ENCODE measurements at places on chromosomes 5 and 9.

DNA sequence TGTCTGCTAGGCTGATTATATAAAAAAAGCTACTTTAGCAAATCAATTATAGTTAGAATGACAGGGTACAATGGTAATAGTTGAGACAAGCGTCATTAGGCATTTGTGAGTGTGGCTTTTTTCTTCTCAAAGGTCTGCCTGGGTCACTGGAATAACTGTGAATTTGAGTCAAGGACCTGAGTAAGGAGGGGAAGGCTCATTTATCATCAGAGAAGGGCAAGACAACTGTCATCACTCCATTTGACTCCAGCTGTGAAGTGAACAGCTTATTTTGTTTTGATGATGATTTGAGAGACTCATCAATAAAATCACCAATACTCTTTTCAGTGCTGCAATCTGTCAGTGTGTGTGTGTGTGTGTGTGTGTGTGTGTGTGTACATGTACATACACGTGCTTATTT, 118.6 kb downstream of the MAT2B start:
- DNase-seq: no peak

DNA sequence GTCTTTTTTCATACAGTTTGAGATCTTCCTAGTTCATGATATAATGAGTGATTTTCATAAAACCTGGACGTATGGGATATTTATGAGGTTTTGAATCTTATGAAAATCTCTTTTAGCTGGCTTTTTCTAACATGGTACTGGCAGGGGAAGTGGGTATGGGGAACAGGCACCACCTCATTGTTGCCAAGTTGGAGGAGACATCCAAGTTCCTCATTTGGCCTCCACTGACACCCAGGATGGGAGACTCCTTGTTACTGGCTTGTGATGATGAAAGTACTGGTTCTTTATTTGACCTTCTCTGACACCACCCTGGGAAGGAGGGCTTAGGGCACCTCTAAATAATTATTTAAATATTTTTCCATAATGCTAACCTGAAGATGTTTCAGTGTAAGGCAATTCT, 4.0 kb upstream of the TNPO1 start:
- no peak for DNase-seq

- DNase-seq: no peak
Observed at GRCh38 chr9:121505903-121506735, 6.5 kb upstream of the GGTA1 start.

DNA sequence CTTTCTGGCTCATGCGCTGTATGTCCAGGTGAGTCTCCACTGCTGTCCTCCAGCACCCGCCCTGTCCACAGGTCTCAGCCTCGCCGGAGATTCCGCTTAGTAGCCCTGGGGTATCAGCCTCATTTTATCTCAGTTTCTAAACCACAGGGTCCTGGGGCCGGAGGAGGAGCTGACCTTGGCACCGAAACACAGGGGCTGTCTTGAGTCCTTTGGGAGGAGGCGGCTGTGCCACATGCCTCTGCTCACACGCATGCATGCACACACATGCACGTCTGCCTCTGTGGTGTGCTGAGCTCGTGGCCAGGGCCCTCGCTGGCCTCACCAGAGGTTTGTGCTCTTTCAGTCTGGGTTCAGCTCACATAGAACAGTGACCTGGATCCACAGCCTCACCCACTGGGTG, 23.3 kb downstream of the TRIP13 start:
- no peak for DNase-seq

- no peak for DNase-seq
Observed at GRCh38 chr9:31140316-31140715, 1244.1 kb upstream of the ACO1 start.

GRCh38 chr9:109771087-109771486, 8.9 kb upstream of the PALM2AKAP2 start:
- no peak for DNase-seq

GRCh38 chr5:146744068-146744745, 134.3 kb downstream of the PPP2R2B start:
- no peak for DNase-seq

DNA sequence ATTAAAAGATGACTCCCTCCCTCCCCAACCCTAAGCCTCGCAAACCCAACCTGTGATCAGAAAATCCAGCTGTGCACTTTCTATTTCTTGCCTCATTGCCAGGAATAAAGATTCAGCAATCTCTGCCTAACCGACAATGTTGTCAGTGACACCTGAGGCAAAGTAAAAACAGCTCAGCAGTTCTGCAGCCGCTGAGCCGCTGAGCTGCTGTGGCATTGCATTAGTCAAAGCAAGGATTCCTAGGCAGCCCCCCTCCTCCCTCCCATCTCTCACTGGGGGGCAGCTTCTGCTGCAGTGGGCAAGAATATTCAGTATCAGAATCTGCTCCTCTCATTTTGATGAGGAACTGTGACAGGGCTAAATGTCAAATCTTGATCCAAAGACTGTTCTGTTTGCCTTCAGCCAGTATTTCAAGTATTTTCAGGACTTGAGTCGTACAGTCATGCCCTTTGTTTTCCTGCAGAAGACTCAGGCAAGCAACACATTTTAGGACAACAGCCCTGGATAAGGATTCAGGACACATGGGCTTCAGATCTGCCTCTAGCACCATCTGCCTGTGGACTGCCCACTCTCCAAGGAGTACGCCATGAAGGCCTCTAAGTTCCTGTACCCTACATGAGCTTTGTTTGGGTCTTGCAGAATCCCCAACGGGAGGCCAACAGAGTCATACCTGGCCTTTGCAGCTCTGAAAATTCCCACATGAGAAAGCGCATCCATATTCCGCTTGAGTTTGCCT, 41.1 kb upstream of the DAP start:
- DNase-seq: no peak

- no peak for DNase-seq
Observed at GRCh38 chr5:154618696-154619095, 136.5 kb upstream of the LARP1 start.

DNA sequence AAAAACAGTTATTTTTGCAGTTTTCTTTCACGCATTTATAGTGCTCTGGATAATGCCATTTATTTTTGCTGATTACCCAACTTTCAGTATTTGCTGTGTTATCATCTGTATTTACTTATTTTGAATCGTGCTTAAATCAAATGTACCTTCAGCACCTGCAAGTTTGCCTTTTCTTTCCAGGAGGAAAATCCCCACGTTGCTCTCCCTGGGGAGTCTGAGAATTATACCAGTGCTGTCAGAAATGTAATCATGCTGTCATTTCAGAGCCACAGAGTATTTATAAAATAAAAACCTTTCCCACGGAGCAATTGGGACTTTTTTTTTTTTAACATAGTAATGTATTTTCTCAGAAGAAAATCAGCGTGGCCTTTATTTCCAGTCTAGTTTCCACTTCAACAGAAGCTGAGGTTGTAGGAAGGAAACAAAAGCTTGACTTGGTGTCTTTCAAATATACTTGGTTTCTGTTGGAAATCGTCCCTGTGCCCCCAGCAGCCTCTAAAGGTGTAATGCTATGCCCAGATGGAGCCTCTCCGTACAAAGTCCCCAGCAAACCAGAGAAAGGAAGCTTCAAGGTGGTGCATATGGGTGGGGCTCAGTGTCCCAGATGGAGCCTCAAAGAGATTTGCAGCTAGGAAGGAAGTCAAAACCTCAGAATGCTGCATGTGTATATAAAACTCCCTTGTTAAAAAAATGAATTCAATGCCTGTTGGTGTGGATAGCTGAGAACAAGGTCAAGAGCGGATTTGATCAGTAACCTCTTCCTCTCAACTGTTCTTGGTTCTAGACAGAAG, 2.1 kb downstream of the GPR150 start:
- no peak for DNase-seq

- DNase-seq: no peak
Observed at GRCh38 chr9:130668196-130668595, 3.8 kb downstream of the PRDM12 start.

DNA sequence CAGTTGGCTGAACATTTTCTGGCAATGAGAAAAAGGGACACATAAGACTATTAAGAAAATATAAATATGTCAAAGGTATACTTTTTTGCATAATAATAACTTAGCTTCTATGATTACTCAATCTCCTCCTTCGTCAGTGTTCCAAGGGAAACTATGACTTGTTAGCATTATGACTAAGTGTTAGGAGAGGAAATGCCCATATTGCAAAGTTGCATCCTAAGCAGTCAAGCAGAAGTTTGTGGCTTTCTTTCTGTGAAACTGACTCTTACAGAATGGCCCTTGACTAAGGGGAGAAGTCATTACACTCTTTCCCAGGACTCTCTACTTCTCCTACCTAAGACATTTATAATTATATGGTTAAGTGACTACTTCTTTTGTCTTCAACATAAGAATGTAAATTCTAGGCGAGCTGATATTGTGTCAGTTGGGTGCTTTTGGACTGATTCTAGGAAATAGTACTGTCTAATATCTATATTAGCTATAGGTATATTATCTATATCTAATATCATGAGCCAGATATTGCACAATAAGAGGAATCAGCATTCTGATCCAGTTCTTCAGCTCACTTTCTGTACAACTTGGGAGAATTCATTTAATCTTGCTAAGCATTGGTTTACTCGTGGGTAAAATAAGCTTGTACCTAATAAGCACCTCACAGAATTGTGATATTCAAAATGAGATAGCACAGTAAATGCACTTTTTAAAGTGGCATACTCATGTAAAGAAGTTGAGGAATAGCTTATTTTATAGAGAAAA, 16.4 kb upstream of the SPINK6 start:
- no peak for DNase-seq

DNA sequence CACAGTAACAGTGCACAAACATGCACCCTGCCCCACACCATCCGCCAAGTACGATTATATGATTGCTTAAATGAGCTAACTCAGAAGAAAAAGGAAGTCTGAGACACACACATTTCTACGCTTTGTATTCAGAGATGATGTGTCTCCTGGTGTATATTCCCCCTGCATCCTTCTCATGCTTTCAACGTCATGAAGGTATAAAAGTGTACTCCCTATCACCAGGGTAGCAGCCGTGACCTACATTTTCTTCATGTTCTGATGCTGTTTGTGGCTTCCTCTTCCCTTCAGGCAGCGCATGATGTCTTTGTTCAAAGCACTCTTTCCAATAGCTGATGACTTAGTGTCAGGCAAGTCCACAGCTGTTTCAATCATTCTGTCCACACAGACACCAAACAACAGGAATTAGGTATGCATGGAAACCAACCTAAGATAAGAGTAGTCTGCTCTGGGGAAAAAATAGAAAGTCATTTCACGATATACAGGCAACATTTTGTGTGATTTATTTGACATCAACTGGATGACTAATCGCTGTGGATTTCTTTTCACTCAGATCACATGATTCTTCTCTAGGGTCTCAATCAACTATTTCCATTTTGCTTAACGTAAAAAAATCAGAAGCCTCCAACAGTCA, 269.4 kb upstream of the PTGER4 start:
- DNase-seq: no peak

DNA sequence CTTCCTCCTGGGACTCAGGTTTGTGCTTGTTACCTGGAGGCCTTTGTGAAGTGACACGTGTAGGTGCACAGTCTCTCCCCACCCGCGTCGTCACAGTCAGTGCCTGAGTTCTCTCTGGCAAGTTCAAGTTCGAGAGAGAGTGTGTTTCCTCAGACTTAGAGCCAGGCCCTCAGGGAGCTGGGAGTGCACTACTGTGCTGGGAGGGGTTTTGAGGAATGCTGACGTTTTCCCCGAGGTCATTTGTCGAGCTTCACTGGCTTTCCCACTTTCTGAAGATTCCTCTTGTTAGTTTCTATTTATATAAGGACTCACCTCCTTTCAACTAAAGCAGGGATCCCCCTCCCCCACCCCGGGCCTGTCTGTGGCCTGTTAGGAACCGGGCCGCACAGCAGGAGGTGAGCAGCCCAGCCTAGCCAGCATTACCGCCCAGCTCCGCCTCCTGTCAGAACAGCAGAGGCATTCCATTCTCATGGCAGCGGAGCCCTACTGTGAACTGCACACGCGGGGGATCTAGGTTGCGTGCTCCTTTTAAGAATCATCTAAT, 209.2 kb downstream of the DIRAS2 start:
- no peak for DNase-seq

GRCh38 chr5:626850-627249, 14.7 kb downstream of the CEP72 start:
- no peak for DNase-seq
